ENCODE measurements at places on chromosomes 5 and 9.

- peak; percentile 80 for DNase-seq
These were observed 109.8 kb downstream of the HMHB1 start for GRCh38 chr5:143921525-143922311.

DNA sequence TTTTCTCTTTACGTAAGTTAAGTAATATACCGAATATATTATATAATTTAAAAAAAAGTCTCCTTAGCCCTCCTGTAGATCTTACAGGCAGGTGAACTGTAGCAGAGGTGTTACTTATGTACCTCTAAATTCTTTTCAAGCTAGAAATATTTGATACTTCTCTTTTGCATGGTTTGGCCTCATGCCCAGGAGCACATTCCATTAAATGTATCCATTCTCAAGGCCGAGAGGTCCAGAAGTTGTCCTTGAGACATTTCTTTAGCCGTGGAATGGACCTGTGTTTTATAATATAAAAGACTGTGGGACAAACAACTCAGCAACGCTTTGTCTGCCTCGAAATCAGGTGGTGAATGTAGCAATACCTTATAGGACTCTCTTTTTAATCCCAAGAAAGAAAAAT is 184.5 kb downstream of the TRIO start:
- no peak for DNase-seq

DNA sequence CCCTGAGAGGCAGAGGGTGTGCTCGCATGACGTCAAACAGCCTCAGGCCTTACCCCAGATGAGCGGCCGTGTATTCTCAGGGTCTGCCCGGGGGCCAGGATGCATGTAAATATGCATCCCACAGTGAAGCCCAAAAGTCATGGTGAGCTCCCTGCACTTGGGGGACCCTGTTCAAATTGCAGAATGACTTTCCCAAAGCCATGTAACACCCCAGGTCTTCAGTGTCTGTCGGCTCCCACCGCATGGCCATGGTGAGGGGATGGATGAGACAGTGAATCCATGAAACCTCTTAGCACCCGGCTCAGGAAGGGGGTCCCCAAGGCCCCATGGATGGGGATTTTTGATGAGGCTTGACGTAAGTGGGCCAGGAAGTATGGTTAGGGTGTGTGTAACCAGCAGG is 9.3 kb upstream of the COL5A1 start:
- no peak for DNase-seq

GRCh38 chr5:76590027-76590426 is 33.2 kb downstream of the F2RL2 start:
- DNase-seq = no peak

- no peak for DNase-seq
These were observed 55.7 kb upstream of the FAM120AOS start for GRCh38 chr9:93509084-93509483.

DNA sequence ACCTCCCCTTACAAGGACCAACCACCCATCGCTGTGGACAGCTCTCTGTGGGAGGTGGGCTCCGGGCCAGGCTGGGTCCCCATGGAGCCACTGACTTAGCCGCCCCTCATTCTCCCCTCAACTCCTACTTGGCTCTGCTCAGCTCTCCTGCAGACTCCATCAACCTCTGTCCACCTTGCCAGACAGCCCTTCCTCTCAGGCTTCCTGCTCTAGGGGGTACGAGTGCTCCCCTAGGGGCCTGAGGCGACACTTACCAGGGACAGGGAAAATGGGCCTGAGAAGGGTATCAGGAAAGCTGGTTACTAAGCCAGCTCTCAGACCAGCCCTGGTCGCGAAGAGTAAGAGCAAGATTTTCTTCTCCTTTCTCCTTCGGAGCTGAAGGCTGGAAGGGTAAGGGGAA is 43.9 kb downstream of the SHB start:
- no peak for DNase-seq

- no peak for DNase-seq
These were observed 36.2 kb downstream of the NEK6 start for GRCh38 chr9:124293718-124294506.

DNA sequence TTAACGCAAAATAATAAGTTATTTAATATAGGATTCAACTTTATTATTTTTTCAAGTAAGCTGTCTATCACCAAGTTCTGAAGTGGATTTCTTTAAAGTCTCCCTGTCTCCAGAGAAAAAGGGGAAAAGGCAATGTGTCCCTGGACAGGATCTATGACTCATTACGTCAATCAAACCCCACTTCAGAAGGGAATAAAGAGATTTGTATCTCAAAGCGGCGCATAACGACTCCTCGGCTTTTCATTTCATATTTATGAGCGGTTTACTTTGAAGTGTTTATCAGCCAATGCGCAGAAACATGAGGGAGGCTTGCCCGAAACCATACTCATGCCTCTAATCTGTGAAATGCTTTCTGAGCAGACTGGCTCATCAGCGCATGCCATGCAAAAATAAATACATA is 938.6 kb upstream of the WWC1 start:
- DNase-seq = no peak

- DNase-seq = no peak
These were observed 33.9 kb downstream of the RAD23B start for GRCh38 chr9:107316795-107317661.

- peak; percentile 19 for DNase-seq
These were observed 122.1 kb upstream of the DAPK1 start for GRCh38 chr9:87375397-87376073.

DNA sequence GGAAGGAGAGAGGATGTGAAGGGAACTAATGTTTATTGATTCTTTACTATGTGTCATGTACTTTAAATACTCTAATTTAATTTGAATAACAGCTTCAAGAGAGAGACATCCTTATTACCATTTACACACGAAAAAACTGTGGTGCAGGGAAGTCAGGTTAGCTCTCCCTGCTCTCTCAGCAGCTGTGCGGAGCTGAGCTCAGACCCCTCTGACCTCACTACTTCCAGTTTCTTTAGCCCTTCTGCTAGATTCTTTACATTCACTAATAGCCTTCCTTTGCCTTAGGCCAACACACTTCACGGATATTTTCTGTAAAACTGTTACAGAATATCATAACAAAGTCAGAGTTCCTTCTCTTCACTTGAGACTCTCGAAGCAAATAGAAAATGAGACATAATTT is 131.3 kb upstream of the ARRDC3 start:
- no peak for DNase-seq

DNA sequence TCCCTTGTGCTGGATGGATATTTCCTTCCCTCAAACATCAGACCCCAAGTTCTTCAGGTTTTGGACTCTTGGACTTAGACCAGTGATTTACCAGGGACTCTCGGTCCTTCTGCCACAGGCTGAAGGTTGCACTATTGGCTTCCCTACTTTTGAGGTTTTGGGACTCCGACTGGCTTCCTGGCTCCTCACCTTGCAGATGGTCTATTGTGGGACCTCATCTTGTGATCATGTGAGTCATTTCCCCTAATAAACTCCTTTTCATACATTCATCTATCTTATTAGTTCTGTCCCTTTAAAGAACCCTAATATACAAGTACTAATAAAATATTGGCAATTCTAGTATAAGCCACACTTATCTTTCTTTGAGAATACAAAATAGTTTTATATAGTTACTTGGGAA is 1078.9 kb downstream of the CDH12 start:
- DNase-seq = no peak

DNA sequence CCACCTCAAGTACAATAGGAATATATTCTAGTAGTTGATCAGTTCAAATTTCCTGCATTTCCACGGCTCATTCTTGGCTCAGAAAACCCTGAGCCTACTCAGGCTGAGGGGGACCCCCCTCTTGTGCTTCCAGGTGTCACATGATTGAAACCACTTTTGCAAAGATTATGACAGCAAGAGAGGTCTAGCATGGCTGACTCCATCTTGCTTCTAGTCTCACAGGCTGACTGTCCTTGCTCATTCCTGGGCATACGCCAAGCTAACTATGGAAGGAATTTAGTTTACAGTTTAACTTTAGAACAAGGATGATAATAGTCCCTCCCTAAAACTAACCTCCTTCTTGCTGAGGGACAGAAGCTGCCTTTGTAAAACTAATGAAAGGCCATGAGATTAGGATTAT is 154.1 kb downstream of the SNX18 start:
- no peak for DNase-seq

DNA sequence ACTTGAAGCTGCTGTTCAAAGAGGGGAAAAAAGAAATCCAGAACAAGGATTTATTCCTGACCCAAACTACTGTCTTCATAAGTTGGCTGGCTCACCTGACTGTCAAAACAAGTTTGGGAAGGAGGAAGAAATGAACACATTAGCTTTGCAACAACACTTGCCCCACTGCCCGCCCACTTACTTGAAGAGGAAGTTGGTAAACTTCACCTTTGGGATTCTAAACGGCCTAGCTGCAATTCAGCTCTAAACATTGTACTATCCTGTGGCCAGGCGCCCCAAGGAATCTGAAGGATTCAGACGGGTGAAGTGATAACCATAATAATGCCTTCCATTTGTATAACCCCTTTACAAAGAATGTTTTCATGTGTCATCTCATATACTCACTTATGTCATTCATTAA is 199.4 kb downstream of the ARRDC3 start:
- no peak for DNase-seq

- no peak for DNase-seq
These were observed 1.3 kb downstream of the CDO1 start for GRCh38 chr5:115815006-115815692.

- DNase-seq = no peak
These were observed 6.9 kb downstream of the MRPS2 start for GRCh38 chr9:135507104-135508035.

GRCh38 chr9:69097064-69097463 is 61.5 kb downstream of the FXN start:
- DNase-seq = no peak

- no peak for DNase-seq
These were observed 116.0 kb downstream of the KCNIP1 start for GRCh38 chr5:170619869-170620268.

DNA sequence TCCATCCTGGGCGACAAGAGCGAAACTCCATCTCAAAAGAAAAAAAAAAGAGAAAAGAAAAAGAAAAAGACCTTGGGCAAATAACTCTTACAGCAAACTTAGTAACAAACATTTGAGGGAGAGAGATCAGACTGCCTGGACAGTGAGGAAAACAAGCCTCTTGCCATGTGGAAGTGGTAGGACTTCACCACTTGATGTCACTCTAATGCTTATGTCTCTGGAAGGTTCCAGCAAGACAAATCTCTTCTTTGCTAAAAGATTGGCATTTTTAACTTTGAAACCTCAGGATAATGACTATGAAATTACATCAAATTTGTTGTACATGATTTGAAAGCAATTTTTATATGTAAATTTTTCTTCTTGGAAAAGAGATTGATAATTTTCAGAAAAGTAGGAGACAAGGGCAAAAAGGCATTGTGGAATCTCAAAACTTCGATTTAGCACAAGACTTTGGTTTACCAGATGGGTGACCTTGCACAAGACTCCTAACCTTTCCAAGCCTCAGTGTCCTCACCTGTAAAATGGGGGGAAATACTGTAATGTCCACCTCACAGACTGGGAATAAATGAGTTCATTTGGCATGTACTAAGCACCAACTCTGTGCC is 5.4 kb downstream of the ACTL7B start:
- DNase-seq = peak; percentile 51

GRCh38 chr9:16509997-16510396 is 360.5 kb downstream of the BNC2 start:
- no peak for DNase-seq

GRCh38 chr5:61966997-61967396 is 339.0 kb upstream of the KIF2A start:
- no peak for DNase-seq

DNA sequence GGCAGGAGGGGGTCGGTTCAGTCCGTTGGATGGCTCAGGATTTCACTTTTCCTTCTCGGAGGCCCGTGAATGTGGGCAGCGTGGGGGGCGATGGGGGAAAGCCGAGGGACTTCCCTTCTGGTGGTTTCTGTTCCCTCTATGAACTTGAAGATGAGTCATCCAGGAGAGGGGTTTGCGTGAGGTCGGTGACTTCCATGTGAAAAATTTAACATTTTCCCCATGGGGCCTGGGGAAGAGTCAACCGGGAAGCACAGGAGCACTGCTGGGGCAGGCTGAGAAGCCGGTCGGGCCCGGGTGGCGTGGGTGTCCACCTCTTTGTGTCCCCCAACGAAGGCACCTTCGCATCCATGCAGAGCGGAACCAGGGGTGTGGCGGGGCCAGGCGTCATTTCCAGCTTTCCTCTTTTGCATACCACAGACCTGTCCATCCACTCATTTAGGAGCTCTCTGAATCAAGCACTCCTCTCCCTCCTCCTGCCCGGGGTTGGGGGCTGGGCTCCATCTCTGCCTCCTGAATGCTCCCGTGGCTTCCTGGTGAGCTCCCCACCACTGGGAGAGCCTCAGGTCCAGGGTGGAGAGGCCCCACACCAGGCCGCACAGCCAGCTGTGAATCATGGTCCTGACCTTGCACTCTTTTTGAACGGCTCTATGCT is 68.4 kb downstream of the ANKRD33B start:
- no peak for DNase-seq

DNA sequence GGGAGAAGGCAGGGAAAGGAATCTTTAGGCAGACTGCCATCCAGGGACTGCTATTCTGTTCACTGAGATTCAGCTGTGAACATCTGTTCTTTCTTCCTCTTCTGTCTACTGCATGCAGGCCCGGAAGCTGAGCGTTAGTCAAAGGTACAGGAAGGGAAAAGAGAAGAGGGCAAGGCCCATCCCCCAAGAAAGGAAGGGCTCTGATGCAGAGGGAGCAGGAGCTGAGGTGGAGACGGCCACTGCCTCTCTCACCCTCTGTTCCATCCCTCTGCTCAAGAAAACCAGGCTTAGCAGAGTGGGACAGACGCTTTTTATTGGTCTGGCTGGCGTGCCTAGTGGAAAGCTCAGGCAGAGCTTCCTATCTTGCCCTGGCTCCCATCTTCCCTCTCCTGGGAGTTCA is 57.6 kb downstream of the PFDN1 start:
- no peak for DNase-seq

GRCh38 chr9:111020594-111020993 is 17.7 kb downstream of the LPAR1 start:
- DNase-seq = no peak

- no peak for DNase-seq
These were observed 245.8 kb downstream of the CRB2 start for GRCh38 chr9:123601828-123602227.

DNA sequence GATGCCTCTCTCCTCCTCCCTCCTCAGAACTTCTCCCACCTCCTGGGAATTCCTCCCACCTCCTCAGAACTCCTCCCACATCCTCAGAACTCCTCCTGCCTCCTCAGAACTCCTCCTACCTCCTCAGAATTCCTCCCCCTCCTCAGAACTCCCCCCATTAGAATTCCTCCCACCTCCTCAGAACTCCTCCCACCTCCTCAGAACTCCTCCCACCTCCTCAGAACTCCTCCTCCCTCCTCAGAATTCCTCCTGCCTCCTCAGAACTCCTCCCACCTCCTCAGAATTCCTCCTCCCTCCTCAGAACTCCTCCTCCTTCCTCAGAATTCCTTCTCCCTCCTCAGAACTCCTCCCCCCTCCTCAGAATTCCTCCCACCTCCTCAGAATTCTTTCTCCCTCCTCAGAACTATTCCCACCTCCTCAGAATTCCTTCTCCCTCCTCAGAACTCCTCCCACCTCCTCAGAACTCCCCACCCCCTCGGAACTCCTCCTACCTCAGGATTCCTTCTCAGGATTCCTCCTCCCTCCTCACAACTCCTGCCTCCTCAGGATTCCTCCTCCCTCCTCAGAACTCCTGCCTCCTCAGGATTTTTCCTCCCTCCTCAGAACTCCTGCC is 23.9 kb downstream of the SLC46A2 start:
- no peak for DNase-seq

GRCh38 chr9:91736898-91737601 is 213.0 kb downstream of the ROR2 start:
- DNase-seq = no peak

GRCh38 chr9:126874546-126875314 is 14.3 kb downstream of the ZBTB34 start:
- no peak for DNase-seq

- peak; percentile 10 for DNase-seq
These were observed 171.3 kb downstream of the SLC28A3 start for GRCh38 chr9:84169240-84169639.

- no peak for DNase-seq
These were observed 78.6 kb downstream of the GOLM1 start for GRCh38 chr9:86020731-86021130.

Measured in SW 1271 (cell line).